ENCODE measurements at places on chromosomes 6 and 20. TPM values are rescaled to one million over a fixed set of nuclear protein-coding genes. Genes with fewer than 3 reads are reported as not detected.
A peak's percentile ranks its signal among the peaks of the same experiment; 100 is the strongest.

- DNase-seq = no peak
Measured at GRCh38 chr6:165571068-165571682, 91.9 kb downstream of the PDE10A start.

LY6G6D gene
- total RNA-seq = not detected

DNA sequence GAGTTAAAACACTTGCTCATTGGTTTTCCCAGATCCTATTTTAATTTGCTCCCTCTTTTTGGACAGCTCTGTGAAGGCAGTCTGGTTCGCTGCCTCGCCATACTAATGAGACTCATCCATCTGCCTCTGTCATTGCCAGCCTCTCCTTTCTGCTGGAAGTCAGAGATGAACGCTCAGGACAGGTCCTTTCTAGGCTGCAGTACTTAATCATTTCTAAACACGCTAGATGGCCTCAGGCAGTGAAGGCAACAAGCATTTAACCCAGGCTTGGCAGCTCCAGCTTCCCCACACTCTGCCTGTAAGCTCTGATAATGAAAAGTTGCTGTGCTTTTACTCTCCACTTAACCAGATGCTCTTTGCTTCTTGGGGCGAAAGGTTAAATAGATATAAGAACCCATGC lies 286.7 kb upstream of the POU3F2 start:
- peak; percentile 11 for DNase-seq

CLPSL1 gene
- total RNA-seq = not detected

DNA sequence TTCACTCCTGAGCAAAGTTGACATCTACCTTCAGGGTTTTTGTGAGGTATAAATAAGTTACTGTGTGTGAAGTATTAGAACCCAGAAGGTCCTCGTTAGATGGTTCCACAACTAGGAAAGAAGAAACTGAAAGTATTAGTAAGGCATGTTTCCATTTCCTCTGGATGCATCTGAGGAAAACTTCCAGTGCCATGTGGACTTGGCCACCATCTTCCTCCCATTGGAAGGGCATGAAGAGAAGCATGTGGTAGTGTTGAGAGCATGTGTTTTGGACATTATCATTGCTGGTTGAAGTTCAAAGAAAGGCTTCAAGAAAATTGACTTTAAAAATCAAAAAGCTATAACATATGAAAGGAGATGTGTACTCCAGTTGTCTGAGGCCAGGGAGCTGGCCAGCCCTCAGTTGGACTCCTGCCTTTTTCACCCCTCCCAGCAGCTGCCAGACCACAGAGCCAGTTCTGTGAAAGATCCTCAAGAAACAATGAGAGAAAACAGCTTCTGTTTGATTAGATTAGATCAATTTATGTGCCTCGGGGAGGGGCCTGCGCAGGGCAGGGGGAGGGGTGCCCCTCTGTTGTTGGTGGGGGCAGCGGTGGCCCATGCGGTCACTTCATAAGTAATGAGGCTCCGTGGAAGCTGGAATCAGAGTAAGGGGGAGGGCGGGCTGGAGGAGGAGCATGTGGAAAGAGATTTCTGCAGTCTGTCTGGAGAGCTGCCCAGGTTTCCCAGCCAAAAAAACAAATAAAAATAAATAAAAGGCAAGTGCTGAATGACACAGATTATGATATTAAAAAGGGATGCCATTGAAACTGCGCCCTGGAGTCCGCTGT lies 154.0 kb downstream of the JARID2 start:
- DNase-seq = no peak

OR2J2 gene
- total RNA-seq = not detected

DNA sequence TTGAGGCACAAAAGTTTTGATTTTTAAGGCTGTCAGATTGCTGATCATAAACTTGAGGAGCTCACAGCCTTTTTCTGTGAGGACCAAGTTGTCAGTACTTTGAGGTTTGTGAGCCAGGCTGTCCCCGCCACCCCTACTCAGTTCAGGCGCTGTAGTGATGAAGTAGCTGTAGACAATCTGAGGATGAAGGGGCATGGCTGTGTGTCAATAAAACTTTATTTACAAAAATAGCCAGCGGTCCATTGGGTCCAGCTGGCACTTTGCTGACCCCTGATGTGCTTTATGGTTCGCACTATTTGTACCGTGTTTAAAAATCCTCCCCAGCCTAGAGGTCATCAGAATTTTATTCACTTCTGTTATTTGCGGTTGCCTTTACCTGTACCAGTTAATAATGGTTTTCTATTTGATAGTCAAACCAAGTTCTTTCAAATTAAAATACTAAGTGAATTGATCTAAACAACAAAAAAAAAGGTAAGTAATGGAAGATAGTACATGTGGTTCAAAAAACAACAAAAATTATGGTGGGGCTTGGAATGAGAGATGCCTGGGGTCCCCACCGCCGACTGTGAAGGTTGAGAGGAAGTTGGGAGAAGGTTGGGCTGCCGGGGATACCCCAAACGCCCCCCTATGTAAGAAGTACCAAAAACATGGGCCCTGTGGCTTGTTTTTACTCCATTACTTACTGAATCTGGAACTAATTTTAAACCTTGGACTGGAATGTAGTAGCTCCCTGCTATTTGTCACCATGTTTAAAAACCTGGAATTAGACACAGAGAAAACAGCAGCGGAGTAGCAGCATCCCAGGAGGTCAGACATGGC lies 123.6 kb downstream of the SYCP2 start:
- DNase-seq = no peak

DNA sequence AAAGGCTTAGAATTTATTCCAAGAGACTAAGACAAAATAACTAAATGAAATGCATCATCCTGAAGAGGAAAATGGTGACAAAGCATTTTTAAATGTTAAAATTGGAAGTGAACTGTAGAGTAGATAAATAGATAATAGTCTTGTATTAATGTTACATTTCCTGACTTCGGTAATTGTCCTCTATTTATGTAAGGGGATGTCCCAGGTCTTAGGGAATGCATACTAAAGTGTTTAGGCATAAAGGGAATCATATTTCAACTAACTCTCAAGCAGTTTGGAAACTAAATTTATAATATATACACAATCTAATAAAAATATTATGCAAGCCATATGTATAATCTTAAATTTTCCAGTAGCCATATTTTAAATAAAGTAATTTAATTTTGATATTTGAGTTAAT lies 159.3 kb downstream of the WDR27 start:
- no peak for DNase-seq

DNA sequence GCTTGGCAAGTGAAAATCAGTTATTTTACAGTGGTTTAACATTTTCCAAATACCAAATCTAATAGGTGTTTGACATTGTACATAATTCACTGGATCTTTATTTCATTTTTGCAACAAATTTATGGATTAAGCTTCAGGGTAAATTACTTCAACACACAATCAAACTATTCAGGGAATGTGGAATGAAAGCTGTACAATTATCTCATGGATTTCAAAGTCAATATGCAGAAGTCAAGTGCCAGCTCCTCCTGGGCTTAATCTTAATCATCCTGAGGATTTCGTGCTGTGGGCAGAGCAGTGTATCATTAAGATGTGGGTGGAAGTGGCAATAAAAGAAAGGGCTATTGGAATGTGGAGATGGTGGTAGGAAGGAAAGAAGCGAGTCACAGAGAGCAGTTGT lies 548.8 kb downstream of the COL12A1 start:
- no peak for DNase-seq

DNA sequence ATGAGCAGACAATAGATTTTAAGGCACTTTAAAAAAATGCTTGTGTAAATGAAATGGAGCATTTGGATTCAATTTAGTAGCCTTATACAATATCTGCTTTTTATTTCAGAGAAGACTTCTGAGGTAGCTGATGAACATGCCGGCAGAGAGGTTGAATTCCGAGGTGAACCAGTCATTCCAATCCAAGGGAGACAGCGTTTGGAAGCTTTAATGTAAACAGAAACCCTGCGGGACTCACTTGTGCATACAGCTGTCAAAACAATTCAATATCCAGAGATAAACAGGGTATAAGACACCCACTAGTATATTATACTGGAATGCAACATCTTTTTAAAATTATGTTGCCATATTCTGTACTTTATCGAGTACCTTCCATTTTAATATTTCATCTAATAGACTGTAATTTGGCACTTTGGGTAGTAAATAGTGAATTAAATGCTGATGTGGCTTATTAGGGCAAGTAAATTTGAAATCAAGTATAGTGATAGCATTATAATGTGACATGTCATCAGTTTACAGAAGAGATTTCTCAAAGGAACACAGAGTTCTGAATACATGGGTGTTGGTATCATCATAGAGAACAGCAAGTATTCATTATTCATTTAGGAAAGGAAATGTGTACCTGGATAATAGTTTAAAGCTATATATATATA lies 347.7 kb downstream of the PRKN start:
- DNase-seq = no peak

DNA sequence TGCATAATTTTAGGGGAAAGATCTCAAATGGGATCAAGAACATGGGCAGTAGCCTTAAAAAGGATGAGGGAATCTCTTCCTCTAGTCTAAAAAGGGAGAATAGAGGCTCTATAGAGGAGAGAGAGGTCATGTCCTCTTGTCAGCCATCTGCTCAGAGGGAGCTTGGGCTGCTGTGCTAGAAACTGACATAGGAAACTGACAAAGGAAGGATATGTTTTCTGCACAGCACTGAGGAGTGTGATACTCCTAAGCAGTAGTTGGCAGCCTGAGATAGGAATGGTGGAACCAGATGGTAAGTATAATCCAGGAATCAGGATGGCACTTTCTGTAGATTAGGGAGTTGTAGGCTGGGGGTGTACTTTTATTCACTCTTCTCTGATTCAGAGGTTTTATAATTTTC lies 59.2 kb downstream of the PTPRA start:
- DNase-seq = no peak

- no peak for DNase-seq
Measured at GRCh38 chr20:52985687-52986086, 13.5 kb downstream of the TSHZ2 start.

DNA sequence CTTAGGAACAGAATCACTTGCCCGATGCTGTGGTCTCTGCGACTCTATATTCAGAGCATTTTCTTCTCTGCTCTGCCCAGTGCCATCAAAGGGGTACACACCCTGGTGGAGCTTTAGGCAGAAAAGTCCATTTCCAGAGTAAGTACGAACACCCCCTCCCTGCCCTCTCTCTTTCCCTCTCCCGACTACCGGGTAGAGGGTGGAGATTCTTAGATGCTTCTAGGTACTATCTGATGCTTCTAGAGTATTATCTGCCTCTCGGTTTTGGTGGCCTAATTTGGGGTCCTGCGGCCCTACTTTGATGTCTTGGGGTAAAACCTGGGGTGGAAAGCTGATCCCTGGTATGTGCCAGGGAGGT lies 245.4 kb upstream of the SOX4 start:
- no peak for DNase-seq

- DNase-seq = no peak
Measured at GRCh38 chr6:159493898-159494585, 199.0 kb downstream of the SOD2 start.

CDH4 gene
- total RNA-seq = 11.2 TPM

DNA sequence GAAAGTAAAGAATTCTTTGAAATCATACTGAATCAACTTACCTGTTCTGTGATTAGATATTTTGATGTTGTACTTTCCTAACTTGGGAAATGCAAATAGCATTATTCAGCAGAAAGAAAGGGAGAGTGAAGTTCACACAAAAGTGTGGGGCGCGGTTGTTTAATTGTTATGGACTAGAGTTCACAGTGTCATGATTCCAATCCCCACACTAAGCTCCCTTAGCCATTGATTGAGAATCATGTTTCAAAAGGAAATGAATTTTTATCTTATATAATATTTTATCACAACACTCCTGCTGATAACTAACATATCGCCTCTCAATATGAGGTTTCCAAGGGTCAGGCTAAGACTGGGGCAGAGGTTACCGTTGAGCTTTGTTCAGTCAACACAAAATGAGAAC lies 3.0 kb upstream of the GSTA5 start:
- DNase-seq = no peak

- DNase-seq = no peak
Measured at GRCh38 chr6:34021554-34022190, 124.2 kb downstream of the GRM4 start.

Measured in foreskin keratinocyte (primary cell).